ENCODE measurements at places on chromosomes 2 and 18.

GRCh38 chr18:55266981-55267380 is 307.7 kb upstream of the CCDC68 start:
- no peak for DNase-seq

- DNase-seq, result no peak
Observed at GRCh38 chr18:73647391-73647790, 500.2 kb downstream of the FBXO15 start.

- no peak for DNase-seq
Observed at GRCh38 chr2:41922177-41922576, 125.6 kb upstream of the PKDCC start.

DNA sequence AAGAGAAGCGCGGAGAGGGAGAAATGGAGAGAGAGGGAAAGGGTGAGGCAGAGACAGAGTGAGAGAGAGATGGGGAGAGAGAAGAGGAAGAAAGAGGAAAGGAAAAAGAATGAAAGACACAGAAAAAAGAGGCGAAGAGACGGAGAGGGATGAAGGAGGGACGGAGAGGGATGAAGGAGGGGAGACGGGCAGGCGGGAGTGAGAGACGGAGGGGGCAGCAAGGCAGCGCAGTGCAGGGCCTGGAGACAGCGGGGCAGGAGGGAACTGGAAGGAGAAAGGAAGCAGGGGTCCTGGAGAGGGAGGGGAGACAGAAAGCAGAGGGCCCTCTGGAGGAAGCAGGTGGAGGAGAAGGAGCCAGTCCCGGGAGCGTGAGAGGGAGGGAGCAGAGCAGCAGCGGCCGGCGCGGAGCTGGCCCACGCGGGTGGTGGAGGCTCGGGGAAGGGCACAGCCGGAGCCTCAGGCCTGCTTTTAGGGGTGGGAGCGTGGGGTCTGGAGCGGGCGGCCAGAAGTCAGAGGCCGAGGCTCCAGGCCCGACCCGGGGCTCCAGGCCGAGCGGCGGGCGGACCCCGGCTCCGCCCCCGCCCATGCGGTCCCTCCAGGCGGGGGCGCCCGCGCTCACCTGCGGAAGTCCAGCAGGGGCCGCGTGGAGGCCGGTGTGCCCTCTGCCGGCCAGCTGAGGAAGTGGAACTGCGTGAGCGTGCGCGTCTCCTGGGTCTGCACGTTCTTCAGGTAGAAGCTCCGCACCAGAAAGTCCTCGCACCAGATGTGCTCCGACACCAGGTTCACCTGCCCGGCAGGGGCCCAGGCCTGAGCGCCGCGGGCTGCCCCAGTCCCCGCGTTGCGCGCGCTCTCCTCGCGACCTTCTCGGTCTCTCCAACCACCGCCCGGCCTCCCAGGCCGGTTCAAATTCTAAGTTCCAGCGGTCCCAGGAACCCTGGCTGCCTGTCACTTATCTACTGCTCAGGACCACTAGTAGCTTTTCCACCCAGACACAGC is 14.5 kb downstream of the PTPRN start:
- peak; percentile 91 for DNase-seq

- no peak for DNase-seq
Observed at GRCh38 chr2:70005752-70006446, 44.5 kb upstream of the ASPRV1 start.

GRCh38 chr2:58569475-58570185 is 328.5 kb upstream of the FANCL start:
- DNase-seq, result no peak

DNA sequence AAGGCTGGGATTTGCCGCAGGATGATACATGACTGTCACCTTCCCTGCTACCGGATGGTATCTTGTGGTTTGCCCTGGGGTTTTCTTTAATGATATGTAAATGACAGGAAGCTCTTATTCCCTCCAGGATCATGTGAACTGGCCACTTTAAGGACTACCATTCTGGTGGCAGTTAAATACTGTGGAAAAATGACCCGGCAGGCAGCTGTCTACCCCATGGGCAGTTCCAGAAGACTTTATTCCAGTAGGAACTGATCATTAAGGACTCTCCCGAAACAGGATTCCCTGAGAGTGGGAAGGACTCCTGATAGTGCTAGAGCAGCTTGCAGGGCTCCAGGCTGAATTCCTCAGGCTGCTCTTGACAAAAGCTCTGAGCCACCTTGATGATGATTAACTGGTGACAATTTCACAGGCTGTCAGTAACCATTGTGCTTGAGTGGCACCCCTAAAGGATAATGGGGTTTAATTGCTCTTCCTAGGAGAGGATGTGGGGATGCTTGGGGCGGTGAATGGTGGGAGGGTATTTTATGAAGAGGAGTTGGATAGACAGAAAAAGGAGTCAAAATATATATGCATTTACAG is 212.0 kb downstream of the CPS1 start:
- no peak for DNase-seq

DNA sequence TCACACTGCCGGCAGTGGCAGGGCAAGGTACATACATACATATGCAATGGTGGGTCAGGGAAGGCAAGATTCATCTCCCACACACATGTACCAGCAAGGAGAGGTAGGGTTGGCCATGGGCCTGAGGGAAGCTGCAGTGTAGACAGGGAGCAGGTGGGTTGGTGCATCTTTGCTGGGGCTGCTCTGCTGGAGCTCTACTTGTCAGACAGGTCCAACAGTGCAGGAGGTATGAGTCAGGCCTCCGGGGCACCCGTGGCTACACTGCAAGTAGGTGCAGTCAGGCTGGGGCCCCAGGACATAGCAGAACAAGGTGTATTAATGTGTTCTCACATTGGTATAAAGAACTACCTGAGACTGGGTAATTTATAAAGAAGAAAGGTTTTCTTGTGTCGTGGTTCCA is 281.1 kb upstream of the COL3A1 start:
- DNase-seq, result no peak

- no peak for DNase-seq
Observed at GRCh38 chr2:149357058-149357457, 26.7 kb downstream of the LYPD6 start.

DNA sequence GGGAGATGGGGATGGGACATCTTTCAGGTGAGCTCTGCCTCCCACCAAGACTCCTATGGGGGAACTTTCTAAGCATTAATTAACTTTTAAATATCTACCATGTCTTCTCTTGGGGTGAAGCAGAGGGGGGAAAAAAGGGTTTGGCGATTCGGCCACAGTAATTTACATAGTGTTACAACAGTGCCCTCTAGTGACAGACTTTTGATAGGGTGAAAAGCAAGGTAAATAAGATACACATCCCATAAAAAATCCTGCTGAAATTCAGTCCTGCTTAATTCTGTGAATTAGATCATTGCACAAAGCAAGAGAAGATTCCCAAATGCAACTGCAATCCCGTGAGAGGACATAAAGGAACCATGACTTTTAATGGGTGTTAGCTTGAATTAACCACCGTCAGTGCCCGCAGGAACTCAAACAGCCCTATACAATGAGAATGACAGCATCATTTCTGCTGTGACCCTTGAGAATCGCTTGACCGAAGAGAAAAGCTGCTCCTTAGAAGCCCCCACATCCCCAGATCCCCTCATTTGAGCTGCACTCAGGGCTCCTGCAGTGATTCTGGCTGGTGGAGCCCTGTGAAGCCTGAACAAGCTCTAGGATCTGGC is 32.8 kb downstream of the FAM124B start:
- peak; percentile 25 for DNase-seq

DNA sequence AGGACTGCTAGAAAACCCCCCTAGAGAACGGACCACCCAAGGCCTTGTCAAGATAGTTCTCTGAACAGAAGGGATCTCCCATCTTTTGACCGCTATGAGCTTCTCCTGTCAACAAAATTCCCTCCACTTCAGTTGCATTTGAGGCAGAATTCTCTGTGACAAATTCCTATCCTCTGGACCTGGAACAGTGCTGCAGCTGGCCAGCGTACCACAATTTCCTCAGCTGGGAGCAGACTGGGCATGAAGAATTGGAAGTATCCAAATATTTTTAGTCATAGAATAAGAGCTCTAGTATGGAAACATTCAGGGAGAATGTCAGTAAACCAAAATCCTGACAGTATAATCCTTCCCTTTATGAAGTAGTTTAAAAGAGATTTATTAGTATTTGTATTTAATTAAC is 147.1 kb upstream of the BOD1L2 start:
- DNase-seq, result no peak

GRCh38 chr2:230664128-230664527 is 48.5 kb upstream of the CAB39 start:
- no peak for DNase-seq

GRCh38 chr18:78579449-78579848 is 400.2 kb upstream of the SALL3 start:
- DNase-seq, result no peak

- DNase-seq, result no peak
Observed at GRCh38 chr2:163364736-163365135, 371.1 kb downstream of the FIGN start.

DNA sequence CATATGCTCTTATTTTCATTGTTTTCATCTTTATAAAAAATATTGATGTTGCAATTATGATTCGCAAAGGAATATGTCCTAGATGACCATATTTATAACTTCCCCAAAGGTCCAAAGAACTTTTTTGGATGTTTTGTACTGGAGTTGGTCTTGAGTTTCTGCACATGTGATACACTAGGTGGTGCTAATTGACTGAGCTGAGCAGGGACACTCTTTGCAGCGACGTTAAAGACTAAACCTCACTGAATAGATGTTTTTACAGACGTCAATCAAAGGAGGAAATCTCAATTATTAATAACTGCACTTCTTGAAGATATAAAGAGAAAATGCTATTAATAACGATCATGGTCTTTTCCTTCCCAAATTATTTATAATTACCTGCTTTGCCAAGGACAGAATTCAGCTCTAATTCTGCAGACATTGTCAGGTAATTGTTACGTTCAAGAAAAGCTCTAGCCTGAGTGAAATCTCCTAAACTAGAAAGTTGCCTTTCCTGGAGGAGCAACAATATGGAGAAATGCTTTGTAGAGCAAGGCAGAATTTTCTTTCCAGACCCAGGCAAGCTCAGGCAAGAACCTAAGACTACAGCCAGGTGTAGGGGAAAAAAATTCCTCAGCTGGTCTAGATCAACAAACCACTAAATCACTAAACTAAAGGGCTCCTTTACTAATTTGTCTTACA is 119.3 kb upstream of the RBBP8 start:
- peak; percentile 27 for DNase-seq

DNA sequence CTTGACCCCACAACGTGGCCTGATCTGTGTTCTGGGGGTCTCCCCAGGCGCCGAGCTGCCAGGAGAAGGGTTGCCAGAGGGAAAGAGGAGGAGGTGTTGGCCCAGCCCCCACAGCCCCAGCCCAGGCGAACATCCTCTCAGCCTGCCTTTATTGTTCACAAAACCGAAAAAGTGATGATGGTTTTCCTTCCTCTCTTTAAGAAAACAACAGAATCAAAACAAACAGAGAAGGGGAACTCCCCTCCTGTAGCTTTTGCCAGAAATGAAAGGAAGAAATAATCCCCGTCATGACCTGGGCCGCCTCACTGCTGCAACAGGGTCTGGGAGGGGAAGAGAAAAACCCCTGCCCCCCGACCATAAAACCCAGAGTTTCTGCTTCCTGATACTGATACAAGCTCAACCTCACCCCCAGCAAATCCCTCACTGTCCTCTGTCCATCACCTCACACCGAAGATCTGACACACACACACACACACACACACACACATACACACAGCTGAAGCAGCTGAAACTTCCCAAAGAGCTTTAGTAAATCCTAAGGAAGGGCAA is 52.0 kb downstream of the ZFP36L2 start:
- peak; percentile 87 for DNase-seq

DNA sequence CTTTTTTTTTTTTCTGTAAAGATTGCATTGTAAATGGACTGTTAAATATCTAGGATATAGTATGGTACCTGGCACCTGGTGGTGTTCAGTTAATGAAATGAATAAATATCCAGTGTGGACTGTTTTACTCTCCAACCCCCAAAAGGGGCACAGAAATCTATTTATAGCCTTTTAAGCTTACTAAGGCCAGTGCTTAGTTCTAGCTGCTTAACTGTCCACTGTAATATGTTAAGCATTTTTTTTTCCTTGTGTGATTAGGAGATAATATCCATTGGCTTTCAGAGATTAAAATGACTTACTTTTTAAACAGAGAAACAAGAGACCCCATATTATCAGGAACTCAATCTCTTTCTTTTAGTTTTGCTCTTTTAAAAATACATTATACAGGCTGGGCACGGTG is 84.4 kb downstream of the ZNF532 start:
- no peak for DNase-seq

GRCh38 chr2:55581435-55581834 is 36.0 kb downstream of the PPP4R3B start:
- DNase-seq, result no peak
